SK-N-MC (cell line): ENCODE measurements at places on chromosomes 7 and 10.
A peak's percentile ranks its signal among the peaks of the same experiment; 100 is the strongest.

DNA sequence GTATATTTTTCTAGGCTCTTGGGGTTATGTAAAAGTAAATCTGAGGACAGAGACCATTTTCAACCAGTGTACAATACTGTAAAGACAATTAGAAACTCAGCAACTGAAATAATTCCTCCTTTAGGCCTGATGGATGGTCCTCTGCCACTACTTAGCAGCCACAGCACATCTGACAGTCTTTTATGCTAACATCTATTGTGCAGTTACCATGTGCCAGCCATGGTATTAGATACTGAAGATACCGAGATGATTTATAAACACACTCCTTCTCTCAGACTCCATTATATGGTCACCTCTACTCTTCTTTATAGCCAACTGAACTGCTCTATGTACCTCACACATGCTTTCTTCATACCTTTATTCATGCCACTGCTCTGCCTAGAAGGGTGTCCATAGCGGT, 61.2 kb upstream of the CCNJ start:
- DNase-seq, result no peak

DNA sequence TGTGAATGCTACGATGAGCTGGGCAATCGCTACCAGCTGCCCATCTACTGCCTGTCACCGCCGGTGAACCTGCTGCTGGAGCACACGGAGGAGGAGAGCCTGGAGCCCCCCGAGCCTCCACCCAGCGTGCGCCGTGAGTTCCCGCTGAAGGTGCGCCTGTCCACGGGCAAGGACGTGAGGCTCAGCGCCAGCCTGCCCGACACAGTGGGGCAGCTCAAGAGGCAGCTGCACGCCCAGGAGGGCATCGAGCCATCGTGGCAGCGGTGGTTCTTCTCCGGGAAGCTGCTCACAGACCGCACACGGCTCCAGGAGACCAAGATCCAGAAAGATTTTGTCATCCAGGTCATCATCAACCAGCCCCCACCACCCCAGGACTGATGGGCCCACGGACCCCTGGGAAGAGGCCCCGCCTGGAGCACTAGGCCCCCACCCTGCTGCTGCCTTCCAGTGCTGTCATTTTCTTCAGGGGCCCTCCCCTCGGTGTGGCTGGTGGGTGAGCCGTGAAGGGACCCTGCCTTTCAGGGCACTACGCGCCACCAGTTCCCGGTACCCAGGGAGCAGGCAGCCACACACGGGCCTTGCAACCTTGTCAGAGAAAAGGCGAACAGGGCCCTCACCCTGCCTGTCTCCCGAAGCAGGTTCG, 2.3 kb upstream of the ANKRD2 start:
- DNase-seq, result no peak

- DNase-seq, result no peak
Observed at GRCh38 chr10:74022926-74023629, 25.2 kb downstream of the VCL start.

DNA sequence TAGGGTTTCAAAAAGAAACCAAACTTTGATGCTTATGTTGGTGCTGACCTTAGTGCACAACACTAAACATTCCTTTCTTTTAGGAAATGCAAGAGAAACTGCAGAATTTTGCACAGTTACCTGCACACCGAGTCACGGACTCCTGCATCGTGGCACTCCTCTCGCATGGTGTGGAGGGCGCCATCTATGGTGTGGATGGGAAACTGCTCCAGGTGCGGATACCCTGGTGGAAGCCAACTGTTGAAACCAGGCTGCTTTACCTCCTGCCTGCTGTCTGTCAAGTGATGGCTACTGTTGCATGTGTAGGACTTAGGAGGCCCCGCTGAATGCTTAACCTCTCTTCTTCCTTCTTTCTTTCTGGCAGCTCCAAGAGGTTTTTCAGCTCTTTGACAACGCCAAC, 11.7 kb downstream of the CASP2 start:
- no peak for DNase-seq

GRCh38 chr7:141358386-141358785, 192.8 kb upstream of the AGK start:
- DNase-seq, result no peak

GRCh38 chr10:5490698-5491464, 8.5 kb downstream of the CALML5 start:
- DNase-seq, result no peak

- peak; percentile 44 for DNase-seq
Observed at GRCh38 chr7:82605247-82605864, 161.8 kb upstream of the CACNA2D1 start.

GRCh38 chr10:132110713-132111112, 45.0 kb downstream of the JAKMIP3 start:
- no peak for DNase-seq

DNA sequence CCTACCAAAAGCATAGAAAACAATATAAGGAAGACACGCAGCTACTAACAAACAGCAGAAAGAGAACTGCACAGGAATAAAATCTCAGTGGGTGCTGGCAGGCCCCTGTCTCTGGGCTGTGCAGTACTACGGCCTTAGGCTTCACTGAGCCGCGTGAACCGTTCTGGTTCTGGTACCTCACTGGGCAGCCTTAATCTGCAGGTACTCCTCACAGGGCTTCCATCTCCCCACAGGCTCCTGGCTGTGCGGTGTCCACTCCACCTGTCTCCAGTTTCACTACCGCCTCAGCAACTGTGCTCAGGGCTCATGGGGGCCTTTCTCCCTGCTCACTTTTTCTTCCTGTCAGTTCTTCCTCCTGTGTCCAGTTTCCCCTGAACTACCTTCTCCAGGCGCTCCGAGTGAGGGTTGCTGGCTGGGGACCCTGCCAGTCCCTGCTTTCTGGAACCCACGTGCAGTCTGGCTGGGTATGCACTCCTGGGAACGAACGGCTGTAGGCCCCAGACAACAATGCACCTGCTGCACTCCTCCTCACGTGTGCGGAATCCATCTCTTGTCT, 75.7 kb downstream of the VIPR2 start:
- DNase-seq, result no peak

GRCh38 chr7:116834815-116835504, 27.4 kb upstream of the CAPZA2 start:
- no peak for DNase-seq

- DNase-seq, result no peak
Observed at GRCh38 chr10:32972460-32972859, 14.4 kb upstream of the ITGB1 start.

DNA sequence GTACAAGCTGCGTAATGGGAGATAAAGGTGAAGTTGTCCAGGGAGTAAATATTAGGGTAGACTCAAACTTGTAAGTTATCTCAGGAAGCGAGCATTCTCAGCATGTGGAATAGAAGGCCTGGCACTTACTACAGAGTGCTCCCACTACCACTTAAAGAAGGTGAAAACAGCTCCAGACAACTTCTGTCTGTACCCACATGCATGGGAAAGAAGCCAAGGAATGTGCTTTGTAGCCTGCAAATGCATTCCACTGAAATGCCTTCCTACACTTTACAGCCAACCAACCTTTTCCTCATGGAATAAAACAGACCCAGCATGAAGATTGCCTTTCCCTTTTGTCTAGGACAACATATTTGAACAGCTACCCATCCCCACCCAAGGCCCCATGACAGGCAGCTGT, 45.4 kb upstream of the NPSR1 start:
- DNase-seq, result no peak

DNA sequence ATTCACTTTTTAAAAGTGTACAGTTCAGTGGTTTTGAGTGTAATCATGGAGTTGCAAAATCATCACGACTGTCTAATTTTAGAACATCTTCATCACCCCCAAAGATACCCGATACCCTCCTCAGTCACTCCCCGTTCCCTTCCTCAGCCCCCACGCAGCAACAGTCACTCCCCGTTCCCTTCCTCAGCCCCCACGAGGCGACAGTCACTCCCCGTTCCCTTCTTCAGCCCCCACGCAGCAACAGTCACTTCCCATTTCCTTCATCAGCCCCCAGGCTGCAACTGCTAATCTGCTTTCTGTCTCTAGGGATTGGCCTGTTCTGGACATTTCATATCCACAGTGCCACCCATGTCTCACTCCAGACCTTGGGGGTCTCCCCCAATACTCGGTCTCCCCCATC, 161.6 kb upstream of the PPP2R2D start:
- DNase-seq, result no peak

DNA sequence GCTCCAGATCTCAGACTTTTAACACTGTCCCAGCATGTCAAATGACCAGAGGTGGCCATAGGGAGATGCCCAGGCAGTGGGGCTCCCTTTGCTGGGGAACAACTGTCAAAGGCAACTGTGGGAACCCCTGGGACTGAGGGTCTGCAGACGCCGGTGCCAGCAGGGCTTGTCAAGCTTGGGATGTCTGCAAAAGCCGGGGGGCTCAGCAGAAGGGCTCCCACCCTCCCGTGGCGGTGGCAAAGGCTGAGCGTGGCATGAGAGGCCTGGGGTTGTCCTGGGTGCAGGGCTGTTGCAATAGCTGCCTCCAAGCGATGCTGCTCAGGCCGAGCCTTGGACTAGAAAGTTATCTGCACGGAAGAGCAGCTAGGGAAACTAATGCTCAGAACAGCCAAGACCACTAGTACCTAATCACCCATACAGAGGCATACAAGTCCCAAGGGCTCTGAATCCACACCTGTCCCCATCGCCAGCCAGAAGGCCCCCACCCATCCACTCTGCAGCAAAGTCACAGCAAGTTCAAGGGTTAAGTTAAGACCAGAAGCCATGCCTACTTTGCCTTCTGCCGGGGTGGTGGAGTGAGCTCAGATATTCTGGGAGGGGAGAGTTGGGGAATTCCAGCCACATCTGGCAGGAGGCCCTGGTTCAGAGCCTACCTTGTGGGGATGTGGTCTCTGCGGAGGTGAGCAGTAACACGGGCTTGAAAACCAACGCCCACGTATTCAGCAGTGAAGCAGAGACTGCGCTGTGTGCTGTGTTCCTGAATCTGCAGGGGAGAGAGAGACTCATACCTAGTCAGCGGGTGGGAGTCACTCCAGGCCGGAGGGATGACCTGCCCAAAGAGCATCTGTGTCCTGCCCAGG, 4.6 kb downstream of the SH2B2 start:
- no peak for DNase-seq

DNA sequence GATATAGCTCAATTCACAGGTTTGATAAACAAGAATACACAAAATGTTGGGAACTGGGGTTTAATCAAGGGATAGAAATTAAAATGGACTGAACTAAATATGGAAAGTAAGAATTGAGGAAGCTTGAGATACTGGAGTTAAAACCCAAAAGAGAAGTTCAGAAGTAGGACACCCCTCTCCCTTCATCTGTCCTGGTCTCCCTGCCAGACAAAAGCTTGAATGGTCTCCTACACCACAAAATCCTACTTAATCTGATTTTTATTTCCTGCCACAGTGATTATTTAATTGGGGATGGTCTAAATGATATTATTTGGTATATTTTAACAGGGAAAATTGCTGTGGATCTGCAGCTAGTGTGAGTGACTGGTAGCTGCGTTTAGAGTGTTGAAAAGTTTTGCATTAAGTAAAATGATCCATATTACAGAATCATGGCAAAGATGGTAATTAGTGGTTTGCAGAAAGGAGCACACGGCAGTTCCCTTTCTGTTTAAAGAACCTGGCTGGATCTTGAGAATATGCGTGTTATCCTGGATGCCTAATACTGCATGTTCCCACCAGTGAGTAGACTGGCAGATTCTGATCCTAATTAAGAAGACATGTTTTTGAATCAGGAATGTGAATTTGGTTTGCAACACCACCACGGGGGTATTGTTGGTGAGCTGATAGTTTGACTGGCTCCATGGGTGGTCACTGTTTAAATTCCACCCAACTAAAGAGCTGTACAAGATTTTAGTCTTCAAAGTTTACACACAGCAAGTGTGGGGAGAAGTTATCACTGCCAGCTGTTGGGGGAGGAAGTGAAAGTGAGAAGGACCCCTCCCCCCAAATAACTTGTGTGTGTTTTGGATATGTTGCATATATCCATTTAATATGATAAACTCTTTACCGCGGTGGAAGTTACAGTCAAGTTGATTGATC, 5.5 kb downstream of the RBM20 start:
- DNase-seq, result no peak

- no peak for DNase-seq
Observed at GRCh38 chr10:91412354-91413087, 2.4 kb downstream of the HECTD2 start.

- no peak for DNase-seq
Observed at GRCh38 chr10:4587466-4587865, 238.5 kb upstream of the AKR1E2 start.

DNA sequence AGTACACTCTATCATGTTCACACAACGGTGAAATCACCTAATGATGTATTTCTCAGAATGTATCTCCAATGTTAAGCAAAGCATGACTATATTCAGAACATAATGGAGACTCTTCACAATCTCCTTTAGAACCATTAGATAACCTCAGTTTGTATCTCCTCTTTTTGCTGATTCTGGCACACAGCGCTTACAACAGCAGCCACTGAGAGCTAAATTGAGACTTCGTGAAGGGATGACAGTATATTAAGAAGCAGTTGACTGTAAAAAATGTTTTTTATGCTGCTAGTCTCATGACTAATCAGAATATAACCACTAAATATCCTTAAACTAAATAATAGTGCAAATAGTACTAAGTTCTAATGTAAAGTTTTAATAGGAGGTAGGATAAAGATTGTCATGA, 46.9 kb downstream of the KMT2E start:
- DNase-seq, result no peak

GRCh38 chr7:18064242-18064838, 36.7 kb upstream of the PRPS1L1 start:
- no peak for DNase-seq

- no peak for DNase-seq
Observed at GRCh38 chr7:106639476-106640334, 21.3 kb downstream of the CCDC71L start.

- no peak for DNase-seq
Observed at GRCh38 chr7:1027242-1028043, 16.9 kb upstream of the GPR146 start.

DNA sequence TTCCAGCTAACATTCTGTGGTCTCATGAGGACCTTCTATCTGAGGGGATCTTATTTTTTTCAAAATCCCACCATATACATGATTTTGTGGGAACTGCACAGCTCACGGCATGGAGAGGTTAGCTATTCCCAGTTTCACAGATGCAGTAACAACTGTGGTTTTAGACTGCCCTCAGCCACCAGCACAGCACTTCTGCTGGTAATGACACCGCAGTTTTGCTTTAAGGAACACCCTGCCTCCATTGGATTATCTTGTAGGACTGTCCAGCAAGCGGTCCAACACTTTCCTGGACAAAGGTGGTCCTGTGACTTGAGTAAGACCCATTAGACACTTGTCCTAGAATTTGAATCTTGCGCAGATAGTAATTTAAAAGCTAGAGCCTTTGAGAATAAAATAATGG, 65.3 kb upstream of the SMNDC1 start:
- no peak for DNase-seq

DNA sequence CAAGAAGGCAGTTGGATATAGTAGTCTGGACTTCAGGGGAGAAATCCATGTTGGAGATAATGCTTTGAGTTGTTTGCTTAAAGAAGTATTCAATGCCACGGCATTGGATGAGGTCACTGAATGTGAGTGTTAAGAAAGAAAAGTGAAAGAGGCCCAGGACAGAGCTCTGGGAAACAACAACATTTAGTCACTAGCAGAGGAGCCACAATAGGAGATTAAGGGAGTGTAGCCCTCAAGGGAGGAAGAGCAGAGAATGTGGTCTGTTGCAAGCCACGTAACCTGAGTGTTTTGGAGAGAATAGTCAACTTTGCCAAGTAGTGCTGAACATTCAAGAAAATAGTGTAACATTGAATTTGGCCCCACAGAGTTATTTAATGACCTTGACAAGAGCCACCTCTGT, 114.7 kb downstream of the MYO3A start:
- DNase-seq, result no peak
